ENCODE measurements at places on chromosomes 1 and 21.

DNA sequence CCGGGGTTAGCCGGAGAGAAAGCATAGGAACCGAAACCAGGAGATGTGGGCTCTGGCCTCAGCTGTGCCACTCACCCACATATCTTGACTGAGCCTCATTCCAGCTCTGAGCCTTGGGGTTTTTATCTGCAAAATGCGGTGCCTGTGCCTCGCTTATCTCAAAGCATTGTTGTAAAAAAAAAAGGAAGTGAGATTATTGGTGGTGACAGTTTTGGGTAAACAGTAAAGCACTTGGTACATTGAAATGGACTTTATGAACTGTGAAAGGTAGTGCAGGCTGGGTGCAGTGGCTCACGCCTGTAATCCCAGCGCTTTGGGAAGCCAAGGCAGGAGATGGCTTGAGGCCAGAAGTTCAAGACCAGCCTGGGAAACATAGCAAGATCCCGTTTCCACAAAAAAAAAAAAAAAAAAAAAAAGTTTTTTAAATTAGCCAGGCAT, 3.8 kb downstream of the PTAFR start:
- no peak for DNase-seq

DNA sequence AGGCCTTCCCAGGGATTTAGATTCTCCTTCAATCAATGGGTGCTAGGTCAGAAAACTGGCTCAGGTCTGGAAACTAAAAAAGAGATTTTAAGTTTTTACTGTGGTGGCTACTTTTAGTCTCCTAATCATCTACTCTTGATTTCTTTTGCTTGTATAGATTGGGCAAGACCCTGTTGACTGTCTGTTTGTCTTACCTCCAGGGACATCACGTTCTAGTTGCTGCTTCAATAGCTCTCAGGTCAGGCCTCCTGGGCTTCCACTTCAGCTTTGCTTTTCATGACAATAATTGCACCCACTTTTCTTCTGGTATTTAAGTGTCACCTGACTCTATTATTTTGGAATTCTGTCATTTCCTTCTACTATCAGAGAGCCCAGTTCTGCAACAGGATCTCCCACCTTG, 28.5 kb upstream of the CREG1 start:
- DNase-seq = no peak

DNA sequence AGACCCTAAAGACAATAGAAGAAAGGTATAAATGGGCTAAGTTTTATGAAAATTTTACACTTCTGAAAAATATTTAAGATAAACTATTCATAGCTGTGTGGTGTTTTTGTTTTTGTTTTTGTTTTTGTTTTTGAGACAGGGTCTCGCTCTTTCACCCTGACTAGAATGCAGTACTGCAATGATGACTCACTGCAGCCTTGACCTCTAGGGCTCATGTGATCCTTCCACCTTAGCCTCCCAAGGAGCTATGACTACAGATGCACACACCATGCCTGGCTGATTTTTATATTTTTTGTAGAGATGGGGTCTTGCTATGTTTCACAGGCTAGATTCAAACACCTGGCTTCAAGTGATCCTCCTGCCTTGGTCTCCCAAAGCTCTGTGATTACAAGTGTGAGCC, 66.6 kb downstream of the PUM1 start:
- DNase-seq = no peak

GRCh38 chr1:185045814-185046492, 595 bp downstream of the RNF2 start:
- peak; percentile 36 for DNase-seq

DNA sequence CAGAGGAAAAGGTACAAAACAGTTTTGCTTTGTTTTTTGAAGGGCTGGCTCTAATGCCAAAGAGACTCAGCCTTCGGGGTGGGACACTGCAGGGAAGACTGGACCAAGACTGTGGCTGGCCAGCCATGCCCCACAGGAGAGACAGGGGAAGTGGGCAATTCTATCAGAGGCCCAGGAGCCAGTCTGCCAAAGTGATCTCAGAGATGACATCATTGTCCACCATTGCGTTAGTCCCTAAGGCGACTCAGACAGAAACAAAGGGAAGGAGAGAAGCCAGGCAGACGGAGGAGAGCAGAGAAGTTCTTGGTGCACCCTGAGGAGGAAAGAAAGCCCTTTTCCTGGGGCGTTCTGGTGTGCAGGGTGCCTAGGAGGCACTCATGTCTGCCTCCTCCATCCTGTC, 26.4 kb downstream of the OPTC start:
- no peak for DNase-seq

DNA sequence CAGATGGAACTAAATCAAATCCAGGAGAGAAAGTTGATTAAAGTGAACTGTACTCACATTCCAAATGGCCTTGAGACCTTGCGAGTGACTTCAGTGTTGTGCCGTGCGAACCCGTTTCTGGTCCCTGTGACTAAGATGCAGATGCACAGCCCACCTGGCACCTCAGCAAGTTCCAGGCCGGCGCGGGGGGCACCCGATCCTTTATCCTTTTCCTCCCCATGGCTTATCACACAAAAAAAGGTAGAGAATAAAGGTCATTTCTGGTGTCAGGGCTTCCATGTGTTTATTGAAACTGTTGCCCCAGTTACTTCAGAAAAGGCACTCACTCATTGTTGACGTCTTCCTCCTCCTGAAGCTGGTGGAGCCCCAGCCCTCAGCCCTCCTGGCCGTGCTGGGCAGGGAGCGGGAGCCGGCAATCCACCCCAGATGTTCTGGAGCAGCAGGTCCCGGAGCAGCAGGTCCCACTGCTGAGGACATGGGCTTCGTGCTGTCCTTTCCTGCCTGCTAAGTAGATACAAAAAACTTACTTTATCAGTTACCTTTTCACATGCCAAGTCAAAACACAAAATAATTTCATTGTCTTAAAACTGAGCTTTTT, 53.0 kb downstream of the PCNT start:
- DNase-seq = no peak

DNA sequence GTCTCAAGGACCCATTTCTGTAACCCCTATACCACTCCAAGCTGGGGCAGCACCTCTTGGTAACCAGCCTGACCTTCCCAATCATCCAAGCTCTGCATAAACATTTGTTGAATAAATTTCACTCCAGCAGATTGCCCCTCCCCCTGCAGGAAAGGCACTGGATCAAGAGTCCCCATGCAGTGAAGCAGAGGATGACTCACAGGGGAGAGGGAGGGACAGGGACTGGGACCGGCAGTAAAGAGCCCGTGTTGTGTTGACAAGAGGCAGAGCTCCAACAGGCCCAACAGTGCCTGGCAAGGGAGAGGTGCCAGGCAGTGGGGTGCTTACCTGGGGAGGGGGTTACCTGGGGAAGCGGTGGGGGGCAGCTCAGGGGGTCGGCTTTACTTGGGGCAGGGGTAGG, 32.3 kb downstream of the SLC9A1 start:
- DNase-seq = no peak

DNA sequence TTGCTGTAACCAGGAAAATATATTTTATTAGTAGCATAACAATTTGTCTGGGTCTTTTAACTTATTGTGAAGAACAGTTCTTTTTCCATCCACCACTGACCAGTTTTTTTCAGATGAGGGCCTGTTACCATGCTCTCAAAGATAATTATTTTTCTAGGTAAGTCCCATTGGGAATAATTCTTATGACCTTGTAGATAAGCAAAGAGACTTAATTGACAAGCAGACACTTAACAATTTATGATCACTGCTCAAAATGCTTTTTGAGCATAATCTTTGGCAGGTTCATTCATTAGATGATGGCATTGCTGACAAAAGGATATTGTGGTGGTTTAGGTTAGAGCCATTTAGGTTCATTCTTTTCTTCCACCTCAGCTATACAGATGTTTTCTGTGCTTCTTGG, 6.6 kb downstream of the SNX27 start:
- DNase-seq = no peak

- no peak for DNase-seq
Measured at GRCh38 chr1:187157115-187157514, 328.4 kb downstream of the PLA2G4A start.

DNA sequence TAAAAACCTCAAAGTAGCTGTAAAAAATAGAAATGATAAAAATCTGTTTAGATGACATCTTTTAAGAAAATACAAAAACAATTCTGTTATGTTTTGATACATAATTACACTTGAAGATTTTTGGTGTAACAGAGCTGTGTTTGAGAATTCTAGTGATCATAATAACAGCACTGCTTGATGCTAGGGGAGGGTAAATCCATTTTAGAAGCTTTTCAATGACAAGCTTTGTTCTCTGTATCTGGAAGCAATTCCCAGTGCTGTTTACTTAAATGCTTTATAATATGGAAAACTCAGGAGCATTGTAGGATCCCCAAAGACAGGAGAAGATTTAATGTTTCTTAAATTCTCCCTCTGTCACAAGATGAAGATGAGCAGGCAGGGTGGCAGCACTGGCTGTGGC, 359.3 kb downstream of the PDE4B start:
- no peak for DNase-seq

DNA sequence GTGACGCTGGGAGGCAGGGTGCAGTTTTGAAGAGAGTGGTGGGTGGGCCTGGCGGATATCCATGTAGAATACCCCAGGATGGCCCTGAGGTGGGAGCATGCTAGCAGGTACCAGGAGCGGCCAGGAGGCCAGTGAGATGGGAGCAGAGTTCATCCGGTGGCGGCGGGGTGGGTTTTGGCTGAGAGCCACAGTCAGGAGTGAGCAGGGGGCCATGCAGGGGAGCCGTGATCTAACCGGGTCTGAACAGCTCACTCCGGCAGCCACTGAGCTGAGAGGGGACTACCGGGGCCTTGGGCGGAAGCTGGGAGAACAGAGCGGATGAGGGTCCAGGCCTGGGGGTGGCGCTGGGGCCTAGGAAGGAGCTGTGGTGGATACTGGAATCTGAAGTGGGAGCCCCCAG, 47.6 kb upstream of the LRP8 start:
- DNase-seq = no peak

- DNase-seq = no peak
Measured at GRCh38 chr21:28442085-28442484, 550.6 kb downstream of the LTN1 start.

- no peak for DNase-seq
Measured at GRCh38 chr1:240455228-240455821, 156.6 kb downstream of the GREM2 start.

All from progenitor cell of endocrine pancreas (in vitro differentiated cells).